ENCODE measurements at places on chromosomes 13 and 19.

- DNase-seq, result no peak
Measured at GRCh38 chr19:18021121-18021755, 13.3 kb downstream of the ARRDC2 start.

DNA sequence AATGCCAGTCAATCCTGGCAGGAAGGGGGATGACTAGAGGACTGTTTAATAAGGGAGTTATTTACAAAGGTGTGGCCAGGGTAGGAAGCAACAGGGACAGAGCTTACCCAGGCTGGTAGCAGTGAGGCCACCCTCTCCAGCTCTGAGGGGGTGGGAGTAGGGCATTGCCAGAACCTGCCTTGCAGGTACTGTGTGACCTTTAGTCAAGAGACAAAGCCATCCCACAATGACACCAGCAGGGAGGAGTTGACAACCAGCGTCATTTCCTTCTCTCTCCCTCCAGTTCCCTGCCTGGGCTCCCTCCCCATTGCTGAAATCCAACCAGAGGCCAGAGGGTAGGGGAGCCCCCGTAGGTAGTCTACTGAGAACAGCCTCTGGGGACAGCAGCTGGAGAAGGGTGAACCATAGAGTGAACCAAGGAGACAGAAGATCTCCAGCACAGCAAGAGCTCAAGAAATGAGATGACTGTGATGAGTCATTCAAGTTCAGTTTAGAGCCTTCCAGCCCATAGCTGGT, 33.3 kb upstream of the SPATA13 start:
- DNase-seq, result no peak

DNA sequence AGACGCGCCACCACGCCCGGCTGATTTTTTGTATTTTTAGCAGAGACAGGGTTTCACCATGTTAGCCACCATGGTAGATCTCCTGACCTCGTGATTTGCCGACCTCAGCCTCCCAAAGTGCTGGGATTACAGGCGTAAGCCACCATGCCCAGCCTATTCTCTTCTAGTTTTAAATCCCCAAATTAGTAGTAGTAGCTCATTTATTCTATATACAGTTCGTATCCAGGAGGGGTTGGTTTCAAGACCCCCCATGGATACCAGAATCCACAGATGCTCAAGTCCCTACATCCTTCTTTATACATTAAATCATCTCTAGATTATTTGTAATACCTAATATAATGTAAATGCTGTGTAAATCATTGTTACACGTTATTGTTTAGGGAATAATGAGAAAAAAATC, 2.0 kb downstream of the ZNF568 start:
- DNase-seq, result no peak

GRCh38 chr13:51481656-51482055, 28.8 kb upstream of the INTS6 start:
- no peak for DNase-seq

DNA sequence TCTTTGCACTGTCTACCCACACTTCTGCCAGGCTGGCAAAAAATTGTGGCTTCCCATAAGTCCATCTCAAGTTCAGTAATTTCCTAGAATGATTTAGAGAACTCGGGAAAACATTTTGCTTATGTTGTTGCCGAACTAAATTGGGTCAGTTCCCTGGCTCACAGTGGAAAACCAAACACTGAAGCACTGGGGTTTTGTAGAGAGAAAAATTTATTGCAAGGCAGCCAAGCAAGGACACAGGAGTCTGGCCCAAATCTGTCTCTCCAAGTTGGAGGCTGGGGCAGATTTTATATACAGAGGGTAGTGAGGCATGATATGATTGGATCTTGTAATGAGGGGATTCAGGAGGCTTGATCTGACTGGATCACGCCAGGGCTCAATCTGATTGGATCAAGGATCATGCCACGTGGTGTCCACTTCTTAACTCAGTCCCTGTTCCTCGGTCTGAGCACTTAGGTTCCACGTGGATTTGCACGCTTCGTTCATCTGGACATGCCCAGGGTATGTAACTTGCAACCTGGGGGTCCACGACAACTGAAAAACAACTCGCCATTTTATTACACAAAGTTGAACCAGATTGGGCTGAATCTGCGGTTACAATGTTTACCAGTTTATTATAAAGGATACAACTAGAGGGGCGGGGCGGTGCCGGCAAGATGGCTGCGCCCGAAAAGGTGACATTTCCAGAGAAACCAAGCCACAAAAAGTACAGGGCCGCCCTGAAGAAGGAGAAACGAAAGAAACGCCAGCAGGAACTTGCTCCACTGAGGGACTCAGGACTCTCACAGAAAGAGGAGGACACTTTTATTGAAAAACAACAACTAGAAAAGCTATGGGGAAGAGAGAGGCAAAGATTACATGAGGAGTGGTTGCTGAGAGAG, 7.3 kb downstream of the CD209 start:
- DNase-seq, result peak; percentile 68

- DNase-seq, result no peak
Measured at GRCh38 chr13:31431722-31432137, 232.0 kb downstream of the B3GLCT start.

DNA sequence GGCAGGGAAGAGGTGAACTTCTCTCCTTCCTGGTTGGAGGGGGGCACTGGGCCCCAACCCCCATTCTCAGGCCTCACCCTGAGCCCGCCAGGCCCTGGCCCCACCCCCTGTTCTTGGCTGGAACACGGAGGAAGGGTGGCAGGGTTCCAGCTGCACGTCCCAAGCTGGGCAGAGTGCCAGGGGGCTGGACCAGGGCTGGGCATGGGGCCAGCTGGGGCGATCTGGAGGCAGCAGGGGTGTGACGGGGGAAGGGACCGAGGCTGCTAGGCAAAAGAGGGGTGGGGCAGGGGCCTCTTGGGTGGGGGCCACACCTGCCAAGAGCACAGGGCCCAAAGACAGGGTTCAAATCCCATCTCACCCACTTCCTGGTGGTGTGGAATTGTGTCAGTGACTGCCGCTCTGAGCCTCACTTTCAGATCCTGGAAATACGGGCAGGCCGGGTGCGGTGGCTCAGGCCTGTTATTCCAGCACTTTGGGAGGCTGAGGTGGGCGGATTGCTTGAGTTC, 2.2 kb downstream of the HIF3A start:
- DNase-seq, result peak; percentile 98

- no peak for DNase-seq
Measured at GRCh38 chr19:42023121-42023942, 29.3 kb upstream of the ATP1A3 start.

DNA sequence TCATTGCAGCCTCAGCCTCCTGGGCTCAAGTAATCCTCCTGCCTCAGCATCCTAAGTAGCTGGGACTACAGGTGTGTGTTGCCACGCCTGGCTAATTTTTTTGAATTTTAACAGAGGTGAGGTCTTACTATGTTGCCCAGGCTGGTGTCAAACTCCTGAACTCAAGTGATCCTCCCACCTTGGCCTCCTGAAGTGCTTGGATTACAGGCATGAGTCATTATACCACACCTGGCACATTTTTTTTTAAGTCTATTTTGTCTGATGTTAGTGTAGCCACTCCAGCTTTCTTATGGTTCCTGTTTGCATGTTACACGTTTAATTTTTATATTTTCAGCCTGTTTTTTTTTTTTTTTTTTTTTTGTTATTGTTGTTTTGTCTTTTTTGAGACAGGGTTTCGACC, 24.8 kb downstream of the KDM4B start:
- no peak for DNase-seq

DNA sequence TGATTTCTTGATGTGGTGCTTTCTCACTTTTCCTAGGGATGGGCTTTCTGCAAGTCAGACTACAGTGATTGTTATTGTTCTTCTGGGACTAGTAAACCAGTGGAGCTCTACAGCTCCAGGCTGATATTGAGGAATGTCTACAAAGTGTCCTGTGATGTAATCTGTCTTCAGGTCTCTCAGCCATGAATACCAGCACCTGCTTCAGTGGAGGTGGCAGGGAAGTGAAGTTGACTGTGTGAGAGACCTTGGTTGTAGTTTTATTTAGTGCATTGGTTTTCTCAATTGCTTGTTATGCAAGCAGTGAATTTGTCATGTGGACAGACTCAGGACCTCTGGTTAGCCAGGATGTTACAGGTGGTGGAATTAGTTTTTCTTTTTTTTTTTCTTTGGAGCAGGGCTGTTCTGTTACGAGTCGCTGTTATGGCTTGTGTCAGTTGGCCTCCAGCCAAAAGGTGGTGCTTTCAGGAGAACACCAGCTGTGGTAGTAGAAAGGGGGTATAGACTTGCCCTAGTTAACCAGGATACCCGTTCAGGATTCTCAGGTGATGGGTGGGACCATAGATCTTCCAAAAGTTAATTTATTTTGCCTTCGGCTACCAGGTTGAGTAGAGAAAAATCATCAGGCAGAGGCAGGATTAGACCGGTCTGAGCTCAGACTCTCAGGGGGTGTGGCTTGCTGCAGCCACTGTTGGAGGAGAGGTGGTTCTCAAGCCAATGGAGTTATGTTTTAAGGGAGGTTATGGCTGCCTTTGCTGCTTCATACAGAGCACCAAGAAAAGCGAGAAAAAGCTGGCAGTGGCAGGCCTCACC, 11.9 kb upstream of the ZNF675 start:
- DNase-seq, result no peak

DNA sequence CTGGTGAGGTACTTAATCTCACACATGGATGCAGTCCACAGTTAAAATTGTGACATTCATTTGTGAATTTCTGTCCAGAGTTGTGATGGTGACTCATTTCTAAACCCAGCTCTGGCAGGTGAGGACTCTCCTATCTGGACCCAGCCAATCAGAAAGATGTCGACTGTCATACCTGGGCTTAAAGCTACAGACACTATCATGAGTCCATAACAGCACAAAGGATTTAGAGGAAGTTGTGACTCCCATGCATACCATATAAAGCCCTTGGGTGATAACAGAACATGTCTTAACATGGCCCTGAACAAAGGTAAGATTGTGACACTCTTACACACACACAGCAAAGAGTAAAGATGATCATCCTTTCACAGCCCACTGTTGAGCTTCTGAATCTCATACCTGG, 59.7 kb upstream of the ZNF724 start:
- no peak for DNase-seq

DNA sequence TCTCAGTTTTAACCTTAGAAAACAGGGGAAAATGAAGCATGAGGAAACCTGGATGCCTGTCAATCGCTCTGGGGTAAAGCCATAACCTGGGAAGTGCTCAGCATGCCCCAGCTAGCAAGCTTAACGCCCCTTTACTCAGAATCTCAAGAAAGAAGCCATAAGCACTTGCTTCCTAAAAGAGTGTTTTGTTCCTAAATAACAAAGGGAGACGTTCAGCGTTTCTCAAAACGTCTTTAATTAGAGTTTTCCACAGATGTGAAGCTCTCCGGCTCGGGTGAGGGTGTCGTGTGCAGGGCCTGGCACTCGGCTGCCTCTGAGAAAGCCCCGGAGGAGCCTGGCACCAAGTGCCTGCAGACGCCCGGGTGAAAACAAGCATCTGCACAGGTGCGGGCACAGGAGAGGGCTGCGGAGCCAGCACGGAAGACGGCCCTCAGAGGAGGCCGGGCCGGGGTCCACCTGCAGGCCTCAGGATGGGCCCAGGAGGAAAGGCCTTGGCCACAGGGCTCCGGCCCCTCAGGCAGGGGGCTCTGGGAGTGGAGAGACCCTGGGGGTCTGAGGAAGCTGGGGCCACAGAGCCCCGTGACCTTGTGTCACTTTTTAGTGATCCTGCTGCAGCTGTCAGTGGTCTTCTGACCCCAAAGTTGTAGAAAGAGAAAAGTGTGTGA, 6.2 kb downstream of the GAS6 start:
- DNase-seq, result peak; percentile 74

DNA sequence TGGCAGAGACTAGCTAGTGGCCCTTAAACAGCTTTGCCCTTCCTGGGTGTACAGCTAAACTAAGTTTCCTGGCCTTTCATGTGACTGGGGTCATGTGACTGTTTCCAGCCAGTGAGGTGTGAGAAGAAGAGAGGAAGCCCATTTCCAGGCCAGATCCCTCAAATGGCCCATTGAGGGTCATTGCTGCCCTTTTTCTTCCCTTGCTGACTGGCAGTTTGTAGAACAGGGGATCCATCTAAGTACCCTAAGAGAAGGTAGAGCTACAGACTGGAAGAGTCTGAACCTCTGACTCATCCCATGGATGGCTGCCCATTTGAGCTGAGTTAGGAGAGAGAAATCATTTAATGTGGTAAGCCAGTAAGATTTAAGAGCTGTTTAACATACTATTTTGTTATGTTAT, 2.8 kb downstream of the SWSAP1 start:
- no peak for DNase-seq

DNA sequence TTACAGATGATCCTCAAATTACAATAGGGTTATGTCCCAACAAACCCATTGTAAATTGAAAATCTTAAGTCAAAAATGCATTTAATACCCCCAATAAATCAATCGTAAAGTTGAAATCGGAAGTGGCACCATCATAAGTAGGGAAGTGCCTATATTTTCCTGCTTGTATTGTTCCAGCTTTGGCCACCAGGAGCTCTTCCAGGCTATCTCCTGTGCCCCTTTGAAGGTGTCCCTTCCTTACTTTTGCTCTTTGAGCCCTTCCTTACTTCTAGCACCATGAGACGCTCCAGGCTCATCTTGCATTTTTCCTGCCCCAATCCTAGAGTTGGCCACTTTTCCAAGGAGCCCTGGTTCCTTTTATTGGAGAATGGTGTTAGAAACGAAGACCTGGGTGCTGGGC, 163.0 kb upstream of the TSC22D1 start:
- no peak for DNase-seq

- no peak for DNase-seq
Measured at GRCh38 chr13:37473035-37473434, 125.5 kb downstream of the POSTN start.

DNA sequence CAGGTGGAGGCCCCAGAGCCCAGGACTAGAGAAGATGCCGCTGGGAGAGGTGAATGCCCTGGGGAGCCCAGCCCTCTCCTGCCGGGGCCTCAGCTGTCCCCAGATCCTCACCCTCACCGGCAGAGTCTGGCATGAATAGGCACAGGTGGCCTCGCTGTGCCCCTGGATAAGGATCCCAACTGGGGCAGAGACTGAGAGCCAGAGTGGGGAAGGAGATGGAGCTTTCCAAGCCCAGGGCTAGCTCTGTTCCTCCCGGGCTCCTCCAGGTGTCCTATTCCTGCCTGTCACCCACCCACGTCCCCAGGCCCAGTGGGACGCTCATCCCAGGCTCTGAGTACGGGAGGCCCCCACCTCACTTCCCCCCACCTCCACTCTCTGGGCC, 16.5 kb downstream of the PRR36 start:
- DNase-seq, result no peak

DNA sequence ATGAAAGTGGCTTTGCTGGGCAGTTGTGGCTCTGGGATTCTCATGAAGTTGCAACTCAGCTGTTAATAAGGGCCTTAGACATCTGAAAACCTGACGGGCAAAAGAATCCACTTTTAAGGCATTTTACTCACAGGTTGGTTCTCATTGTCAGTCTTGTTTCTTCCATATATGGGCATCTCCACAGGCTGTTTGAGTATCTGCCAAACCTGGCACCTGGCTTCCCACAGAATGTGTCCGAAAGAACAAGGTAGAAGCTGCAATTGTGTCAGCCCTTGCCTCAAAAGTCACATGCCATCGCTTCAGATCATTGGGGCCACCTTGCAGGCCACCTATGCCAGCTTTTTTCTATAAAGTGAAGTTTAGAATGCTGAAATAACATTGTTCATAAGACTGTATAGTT, 102.4 kb downstream of the KCTD12 start:
- DNase-seq, result no peak

- DNase-seq, result no peak
Measured at GRCh38 chr19:5495792-5496191, 40.6 kb downstream of the ZNRF4 start.
